ENCODE measurements at places on chromosomes 4 and X. TPM values are rescaled to one million over a fixed set of nuclear protein-coding genes. Genes with fewer than 3 reads are reported as not detected.

The PAQR3 gene
- total RNA-seq: 17.7 TPM

The SPRY1 gene
- 8.5 TPM for total RNA-seq

The TRPC5OS gene
- total RNA-seq: not detected

The WDR17 gene
- 0.09 TPM for total RNA-seq

The GPR34 gene
- not detected for total RNA-seq

The SFRP2 gene
- total RNA-seq: not detected

Measured in dermis lymphatic vessel endothelial cell (primary cell).